Neuronal stem cell (in vitro differentiated cells): ENCODE measurements at places on chromosomes 16 and 17.

GRCh38 chr16:80417706-80418271, 123.0 kb upstream of the DYNLRB2 start:
- no peak for DNase-seq

DNA sequence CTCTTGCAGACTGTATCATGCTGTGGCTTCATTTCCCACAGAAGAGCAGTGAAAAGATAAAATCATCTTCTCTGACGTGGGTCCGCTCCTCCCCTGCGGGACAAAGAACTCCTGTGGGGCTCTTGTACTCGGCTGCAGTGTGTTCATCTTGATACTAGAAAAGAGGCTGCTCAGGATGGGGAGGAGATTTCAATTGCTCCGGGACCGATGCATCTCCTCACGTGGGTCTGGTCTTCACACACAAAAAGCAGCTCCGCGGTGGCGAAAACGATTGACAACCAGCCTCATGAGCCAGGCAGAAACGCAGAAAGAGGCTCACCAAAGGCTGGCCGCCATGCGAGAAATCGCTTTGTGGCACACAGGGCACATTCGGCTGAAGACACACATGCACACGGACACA, 14.4 kb upstream of the KCNJ18 start:
- no peak for DNase-seq

DNA sequence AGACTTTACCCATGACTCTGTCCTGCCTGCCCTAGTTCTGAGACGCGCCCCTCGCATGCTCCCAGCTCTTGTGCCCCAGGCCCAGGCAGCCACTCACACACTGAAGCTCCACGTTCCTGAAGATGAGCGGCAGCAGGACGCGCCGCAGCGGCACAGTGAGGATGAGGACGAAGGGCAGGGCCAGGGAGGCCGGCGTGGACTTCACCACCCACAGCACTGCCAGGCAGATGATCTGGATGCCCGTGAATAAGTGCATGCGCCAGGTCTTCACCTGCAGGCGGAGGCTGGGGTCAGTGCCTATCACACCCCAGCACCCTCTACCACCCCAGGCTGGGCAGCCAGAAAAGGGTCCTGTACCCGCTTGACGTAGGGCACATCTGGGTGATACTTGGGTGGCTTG, 16.9 kb downstream of the SLC4A1 start:
- no peak for DNase-seq

DNA sequence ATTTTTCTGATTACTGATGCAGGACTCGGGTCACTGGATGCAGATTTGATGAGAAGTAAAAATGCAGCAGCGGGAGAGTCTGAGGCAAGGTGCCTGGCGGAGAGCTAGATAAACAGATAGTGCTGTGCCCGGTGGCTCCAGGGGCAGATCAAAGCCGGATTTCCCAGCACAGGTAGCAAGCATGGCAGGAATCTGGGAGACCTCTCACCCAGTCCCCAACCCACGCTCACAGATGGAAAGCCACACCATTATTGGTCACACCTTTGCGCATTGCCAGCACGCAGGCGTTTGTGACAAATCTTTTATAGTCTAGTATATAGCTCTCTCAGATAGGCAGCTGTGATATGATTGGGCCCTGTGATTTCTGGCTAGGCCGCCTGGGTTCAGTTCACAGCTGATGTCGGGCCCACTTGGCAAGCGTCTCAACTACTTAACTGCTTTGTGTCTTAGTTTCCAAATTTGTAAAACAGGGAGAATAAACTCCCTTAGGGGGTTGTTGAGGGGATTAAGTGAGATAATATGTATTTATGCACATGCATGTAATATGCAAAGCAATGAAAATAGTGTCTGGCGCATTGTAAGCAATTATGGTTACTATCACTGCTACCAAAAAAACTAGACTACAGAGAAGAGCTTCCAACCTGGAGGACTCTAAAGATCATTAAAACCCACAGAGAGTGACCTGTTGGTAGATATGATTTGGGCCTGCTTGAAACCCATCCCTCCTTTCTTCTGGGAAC, 42.0 kb upstream of the NFAT5 start:
- no peak for DNase-seq

- DNase-seq = no peak
Measured at GRCh38 chr16:69157196-69157595, 24.7 kb downstream of the UTP4 start.

- no peak for DNase-seq
Measured at GRCh38 chr16:15961060-15961511, 11.7 kb downstream of the ABCC1 start.
